ENCODE measurements at places on chromosomes 16 and 17. TPM values are rescaled to one million over a fixed set of nuclear protein-coding genes. Genes with fewer than 3 reads are reported as not detected.

- no peak for DNase-seq
These were observed 29.9 kb downstream of the TRAF4 start for GRCh38 chr17:28773736-28774135.

DNA sequence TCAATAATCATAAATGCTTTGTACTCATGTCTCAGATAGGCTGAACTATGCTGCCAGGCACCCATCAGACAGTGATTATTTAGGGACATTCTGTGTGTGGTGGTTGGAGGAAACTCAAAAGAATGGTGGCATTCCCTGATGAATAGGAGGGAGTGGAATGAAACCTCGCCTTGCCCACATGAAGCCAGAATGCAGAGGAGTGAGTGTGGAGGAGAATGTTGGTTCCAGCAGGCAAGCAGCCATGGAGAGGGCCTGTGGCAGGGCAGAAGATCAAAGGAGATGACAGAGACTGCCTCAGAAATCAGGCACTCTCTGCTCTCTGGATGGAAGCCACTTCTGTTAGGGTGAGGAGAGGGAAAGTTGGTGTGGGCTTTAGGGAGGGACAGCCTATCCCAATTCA, 22.5 kb downstream of the KCTD19 start:
- no peak for DNase-seq

ALDH3A1 gene
- not detected for polyA plus RNA-seq

DNA sequence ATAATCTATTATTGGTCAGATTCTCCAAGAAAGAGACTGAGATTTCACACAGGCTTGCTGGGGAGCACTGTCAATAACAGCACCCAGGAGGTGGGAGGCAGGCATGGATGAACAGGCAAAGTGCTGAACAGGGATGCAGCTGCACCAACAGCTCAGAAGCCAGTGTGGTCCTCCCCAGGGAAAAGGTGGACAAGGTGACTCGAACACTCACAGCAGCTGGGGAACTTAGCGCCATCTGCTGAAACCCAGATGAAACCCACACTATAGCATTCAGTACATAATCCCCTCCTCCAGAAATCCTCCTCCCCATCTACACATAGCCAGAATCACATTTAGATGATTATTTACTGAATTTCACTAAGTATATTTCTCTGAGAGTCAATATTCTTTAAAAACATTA, 255.2 kb upstream of the WSB1 start:
- no peak for DNase-seq

TMEM88 gene
- polyA plus RNA-seq: 298 TPM

DNA sequence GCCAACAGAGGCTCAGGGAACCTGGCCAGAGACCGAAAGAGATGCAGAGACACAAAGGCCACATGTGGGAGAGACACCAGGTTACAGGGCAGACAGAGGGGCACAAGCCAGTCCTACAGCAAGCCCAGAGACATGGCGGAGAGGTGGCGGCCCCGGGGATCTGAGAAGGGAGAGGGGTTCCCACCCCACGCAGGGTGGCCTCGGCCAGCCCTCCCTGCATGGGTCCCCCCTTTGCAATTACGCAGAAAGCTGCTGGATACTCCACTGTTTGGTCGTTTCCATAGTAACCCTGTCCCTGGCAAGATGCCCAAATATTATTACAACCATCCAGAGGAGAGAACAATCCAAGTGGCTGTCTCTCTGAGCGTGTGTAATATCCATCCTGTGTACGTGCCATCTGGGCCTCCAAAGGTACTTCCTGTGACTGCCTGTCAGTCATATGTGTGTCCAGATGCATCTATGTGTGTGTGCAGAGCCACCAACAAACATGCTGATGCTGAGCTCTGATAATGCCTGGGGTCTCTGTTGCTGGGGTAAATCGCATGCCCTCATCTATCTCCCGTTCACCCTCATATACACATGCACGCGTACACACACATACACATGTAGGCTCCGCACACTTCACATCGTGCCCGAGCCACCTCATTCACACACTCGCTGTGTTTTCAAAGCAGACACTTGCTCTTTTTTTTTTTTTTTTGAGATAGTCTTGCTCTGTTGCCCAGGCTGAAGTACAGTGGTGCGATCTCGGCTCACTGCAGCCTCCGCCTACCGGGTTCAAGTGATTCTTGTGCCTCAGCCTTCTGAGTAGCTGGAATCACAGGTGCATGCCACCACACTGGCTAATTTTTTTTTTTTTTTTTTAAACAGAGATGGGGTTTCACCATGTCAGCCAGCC, 5.5 kb downstream of the PCGF2 start:
- DNase-seq: no peak

DNA sequence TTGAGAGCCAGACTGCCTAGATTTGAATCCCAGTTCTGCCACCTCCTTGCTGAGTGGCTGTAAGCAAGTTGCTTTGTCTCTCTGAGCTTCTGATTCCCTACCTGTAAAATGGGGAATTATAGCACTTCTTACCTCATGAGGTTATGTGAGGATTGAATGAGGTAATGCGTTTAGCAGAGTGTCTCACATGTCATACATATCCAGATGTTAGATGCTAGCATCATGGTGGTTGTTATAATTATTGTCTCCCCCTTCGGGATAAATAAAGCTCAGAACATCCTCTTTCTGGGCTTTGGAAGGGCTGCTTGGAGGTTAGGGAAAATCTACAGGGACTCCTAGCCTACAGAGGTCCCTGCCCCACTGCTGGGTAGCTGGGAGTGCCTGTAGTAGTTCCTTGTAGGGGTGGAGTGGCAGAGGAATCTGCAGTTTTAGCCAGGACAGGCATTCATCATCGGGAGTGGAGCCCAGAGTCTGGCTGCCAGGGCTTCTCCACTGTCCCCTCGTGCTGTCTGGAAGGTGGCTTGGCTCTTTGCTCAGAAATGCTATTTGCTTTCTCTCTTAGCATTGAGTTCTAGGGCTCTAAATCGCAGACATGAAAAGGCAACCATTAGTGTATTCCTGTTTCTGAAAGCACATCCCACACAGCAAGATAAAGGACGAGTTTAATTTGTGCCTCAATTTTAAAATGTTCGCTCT, 137.9 kb upstream of the CACNG3 start:
- DNase-seq: no peak

DNA sequence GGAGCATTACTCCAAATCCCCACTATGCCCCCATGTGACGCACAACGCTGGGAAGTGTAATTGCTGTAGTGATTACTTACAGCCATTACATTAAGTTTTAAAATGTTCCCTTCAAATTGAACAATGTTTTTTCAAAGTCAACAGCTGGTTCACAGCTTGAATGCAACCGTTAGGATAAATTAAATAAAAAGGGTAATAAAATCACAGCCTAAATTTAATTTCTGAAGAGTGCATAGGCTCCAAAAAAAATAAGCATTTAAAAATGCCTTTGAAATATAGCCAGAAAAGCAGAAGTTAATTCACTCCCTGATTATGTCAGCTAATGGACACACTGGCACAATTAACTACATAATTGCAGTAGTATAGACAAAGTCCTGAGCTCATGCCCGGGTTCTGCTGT, 50.5 kb upstream of the KDM8 start:
- no peak for DNase-seq

DNA sequence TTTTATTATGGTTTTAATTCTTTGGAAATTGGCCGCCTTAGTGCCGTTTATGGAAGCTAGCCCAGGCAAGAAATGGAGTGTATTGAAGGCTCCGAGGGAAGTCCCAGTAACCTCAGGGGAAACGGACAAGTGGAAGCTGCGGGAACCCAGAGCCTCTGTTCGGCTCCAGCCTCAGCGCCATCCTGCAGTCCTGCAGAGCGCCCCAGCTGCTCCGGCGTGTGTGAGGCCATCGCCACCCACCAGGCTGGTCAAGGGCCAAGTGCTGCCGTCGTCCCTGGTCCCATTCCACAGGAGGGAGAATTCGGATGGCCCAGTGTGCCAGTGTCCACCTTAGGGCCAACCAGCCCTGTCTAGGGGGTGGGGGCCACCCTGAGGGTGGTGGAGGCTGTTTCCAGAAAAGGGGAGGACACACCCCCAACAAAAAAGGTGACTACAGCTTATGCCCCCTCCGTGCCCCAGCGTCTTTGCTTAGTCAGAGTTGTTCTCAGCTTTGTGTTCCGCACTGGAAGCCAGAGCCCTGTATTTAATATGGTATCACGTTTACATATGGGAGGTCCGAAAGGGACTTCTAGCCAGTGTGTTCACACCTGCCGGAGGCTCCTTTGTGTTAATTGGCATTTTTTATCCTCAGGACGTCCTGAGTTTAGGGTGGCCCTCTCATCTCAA, 13.0 kb downstream of the MGRN1 start:
- DNase-seq: no peak

DNA sequence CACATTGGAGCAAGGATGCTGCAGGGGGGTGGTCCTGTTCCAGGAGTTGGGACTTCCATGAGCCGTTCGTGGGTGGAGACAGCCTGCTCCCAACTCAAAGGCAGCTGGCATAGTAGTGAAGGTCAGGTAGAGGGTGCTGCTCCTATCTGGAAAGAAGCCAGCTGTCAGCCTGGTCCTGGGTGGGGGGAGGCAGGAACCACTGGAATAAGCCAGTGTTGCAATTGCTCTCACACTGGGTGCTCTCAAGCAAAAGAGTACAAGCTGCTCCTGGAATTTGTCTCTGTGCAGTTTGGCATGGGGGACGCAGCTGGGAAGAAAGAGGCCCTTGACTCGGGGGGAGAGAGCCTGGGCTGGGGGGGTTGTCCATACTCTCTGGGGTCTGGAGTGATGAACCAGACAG, 8.7 kb downstream of the CACNG5 start:
- DNase-seq: no peak

- no peak for DNase-seq
These were observed 18.1 kb downstream of the IRF8 start for GRCh38 chr16:85917012-85917411.

DNA sequence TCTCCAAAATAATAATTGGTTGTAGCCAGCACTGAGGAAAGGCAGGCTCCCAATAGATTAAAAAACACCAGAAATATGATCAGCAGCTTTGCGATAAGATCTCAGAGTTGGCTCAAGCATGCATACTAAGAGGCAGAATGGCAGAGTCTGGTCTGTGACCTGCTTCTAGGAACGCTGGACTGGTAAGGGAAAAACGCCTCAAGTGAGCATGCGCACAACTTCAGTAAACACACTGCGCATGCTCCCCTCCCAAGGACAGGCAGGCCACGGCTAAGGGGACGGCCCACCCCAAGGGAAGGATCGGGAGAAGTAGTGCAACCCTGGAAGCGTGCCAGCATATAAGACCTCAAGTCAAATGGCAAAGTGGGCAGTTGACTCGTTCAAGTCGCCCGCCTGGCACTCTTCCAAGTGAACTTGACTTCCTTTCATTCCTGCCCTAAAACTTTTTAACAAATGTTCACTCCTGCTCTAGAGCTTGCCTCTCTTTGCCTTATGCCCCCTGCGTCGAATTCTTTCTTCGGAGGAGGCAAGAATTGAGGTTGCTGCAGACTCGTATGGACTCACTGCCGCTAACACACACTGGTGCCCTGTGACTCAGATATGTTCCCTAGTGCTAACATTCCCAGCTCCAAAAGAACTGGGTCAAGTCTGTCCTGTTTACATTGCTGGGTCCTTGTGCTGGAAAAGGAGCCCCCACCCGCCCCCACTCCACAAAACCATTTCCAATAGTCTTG, 22.4 kb upstream of the PRM1 start:
- DNase-seq: no peak

All from heart right ventricle (tissue), 16 donors.